ENCODE measurements at places on chromosomes 1 and 21.

DNA sequence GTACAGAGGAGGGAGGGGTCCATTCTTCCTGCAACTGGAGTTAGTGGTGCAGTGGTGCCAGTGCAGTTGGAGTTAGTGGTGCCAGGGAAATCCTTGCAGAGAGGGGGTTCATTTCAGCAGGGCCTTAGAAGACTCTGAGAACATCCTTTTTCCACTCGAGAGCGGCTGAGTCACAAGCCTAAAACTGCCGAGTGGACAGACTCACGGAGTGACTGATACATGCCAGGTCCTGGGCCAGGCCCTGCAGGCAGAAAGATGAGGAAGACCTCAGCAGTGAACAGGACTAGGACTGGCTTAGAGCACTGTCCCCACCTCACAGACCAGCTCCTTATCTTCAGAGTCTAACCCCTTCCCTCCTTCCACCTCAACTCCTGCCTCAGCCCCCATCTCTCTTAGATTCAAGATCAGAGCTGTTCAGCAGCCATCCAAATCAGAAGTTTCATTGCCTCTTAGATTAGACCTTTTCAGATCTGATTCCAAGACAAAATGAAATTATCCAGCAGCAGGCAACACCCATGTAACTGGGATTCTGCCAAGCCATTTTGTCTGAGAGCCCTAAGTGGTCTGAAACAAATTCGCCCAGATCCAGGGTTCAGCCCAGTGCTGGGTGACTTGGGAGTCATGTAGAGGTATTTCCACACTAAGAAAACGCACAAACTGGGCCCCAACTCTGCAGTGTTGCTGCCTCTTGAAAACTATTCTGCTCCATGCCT is 12.7 kb upstream of the IKBKE start:
- H3K4me3 ChIP-seq: no peak overlapping the region
- peaks cover 40% of the 10 kb centered on the region for H3K4me1 ChIP-seq
- no peak for DNase-seq
- peak overlapping the region; percentile 71 for H3K27ac ChIP-seq
- H3K27me3 ChIP-seq: no peaks in the 10 kb centered on the region

DNA sequence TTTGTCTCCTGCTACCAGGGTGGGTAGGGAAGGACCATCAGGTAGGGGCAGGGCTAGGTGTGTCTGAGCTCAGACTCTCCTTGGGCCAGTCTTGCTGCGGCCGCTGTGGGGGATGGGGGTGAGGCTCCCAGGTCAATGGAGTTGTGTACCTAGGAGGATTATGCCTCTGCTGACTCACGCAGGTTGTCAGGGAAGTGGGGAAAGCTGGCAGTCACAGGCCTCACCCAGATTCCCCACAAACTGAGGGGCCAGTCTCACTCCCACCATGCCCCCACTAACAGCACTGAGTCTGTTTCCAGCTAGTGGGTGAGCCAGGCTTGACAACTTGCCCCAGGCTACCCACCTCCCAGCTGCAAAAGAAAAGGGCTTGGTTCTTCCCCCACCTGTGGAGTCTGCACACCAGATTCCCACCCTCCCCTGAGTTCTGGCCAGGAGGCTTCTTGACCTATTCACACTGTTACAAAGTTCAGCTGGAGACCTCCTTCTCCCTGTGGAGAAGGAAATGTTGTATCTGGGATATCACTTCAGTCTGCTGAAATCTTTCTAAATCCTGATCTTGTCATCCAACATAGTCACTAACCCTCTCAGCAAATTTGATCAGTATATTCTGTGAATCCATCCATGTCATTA is 69.2 kb upstream of the GJA8 start:
- no peak for DNase-seq
- H3K27me3 ChIP-seq: no peaks in the 10 kb centered on the region
- H3K4me3 ChIP-seq: no peak overlapping the region
- no peaks in the 10 kb centered on the region for H3K4me1 ChIP-seq

DNA sequence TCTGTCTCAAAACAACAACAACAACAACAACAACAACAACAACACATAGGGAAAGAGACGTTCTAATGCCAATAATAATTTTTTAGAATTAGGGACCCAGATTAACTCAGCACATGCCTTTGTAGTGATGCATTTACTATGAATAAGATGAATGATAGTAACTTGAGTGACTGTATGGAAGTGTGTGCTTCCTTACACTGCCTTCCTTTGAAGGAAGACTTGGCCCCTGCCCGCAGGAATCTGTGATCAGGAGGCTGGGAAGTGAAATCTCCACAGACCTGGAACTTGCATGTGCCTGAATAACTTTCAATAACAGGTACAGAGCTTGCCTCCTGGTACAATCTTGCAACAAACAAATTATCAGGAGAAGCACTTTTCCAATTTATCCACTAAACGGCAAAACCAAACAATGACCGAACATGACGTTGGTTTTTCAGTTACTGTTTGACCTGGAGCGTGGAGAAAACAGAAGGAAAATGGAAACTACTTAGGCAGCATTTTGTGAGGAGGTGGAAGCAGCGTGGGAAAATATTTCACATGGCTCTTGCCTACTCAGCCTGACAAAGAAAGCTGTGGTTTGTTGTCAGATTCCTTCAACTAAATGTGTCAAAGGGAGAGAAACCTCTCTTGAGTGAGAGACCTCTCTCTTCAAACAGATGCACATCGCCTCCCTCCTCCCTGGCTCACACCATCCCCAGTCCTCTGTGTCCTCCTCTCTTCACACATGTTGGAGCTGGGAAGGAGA is 10.1 kb upstream of the ABCA4 start:
- no peaks in the 10 kb centered on the region for H3K4me1 ChIP-seq
- no peaks in the 10 kb centered on the region for H3K36me3 ChIP-seq
- H3K4me3 ChIP-seq: no peak overlapping the region
- H3K27ac ChIP-seq: no peak overlapping the region

DNA sequence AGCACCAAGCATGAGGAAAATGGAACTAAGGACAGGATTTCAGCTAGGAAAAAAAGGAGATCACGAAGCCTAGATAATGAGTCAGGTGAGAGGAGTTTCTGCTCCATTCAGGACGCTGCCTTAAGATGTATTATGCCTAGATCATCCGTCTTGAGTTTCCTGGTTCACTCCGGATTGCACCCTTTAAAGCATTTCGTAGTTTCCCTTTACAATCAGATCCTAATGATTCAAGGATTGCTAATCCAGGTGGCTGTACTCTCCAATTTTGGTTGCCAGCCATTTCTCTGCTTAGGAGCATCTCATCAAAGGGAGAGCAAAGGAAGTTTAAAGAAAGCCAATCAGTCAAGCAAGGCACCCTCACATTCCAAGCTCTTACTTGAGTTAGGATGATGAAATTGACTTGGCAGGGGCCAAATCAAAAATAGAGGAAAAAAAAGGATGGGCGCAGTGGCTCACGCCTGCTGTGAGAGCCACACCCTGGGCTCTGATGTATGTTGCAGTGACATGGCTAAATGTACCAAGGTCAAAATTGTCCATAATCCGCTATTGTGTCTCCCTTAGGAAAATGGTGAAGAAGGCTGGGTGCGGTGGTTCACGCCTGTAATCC is 156.9 kb upstream of the SOD1 start:
- H3K4me3 ChIP-seq: no peak overlapping the region
- no peaks in the 10 kb centered on the region for H3K36me3 ChIP-seq
- H3K4me1 ChIP-seq: no peaks in the 10 kb centered on the region
- H3K27me3 ChIP-seq: no peaks in the 10 kb centered on the region
- DNase-seq: no peak

- no peak overlapping the region for H3K4me3 ChIP-seq
- H3K27me3 ChIP-seq: no peaks in the 10 kb centered on the region
- no peaks in the 10 kb centered on the region for H3K36me3 ChIP-seq
- no peak for DNase-seq
Measured at GRCh38 chr1:194476872-194477271, 1290.5 kb upstream of the B3GALT2 start.

DNA sequence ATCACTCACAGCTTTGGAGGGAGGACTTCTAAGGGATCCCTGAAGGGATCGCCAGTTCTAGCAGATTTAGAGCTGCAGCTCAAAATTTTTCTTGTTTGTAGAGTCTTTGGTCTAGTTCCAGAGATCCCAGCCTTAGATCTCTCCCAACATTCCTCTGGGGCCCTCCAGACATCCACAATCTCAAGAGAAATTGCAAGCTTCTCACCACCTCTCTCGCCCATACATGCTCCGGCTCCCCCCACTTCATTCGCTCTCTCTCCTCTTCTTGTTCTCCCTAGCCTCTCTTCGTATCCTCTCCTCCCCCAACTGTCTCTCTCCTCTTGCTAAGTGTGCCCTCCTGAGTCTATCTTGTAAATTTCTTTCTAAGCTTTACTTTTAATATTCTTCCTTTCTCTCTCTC is 15.1 kb upstream of the TUT4 start:
- no peak overlapping the region for H3K4me3 ChIP-seq
- H3K4me1 ChIP-seq: no peaks in the 10 kb centered on the region
- DNase-seq: no peak
- H3K27ac ChIP-seq: no peak overlapping the region

GRCh38 chr21:44549525-44550211 is 1.6 kb downstream of the KRTAP10-2 start:
- no peak overlapping the region for H3K27ac ChIP-seq
- no peak overlapping the region for H3K4me3 ChIP-seq
- H3K4me1 ChIP-seq: no peaks in the 10 kb centered on the region
- no peak for DNase-seq

- H3K4me1 ChIP-seq: no peaks in the 10 kb centered on the region
- DNase-seq: no peak
- H3K27ac ChIP-seq: peak overlapping the region; percentile 89
- H3K27me3 ChIP-seq: no peaks in the 10 kb centered on the region
- no peaks in the 10 kb centered on the region for H3K36me3 ChIP-seq
Measured at GRCh38 chr1:28642056-28642846, 616 bp downstream of the TAF12 start.

GRCh38 chr1:912740-913301 is 10.9 kb upstream of the SAMD11 start:
- H3K27ac ChIP-seq: no peak overlapping the region
- H3K36me3 ChIP-seq: no peaks in the 10 kb centered on the region
- no peaks in the 10 kb centered on the region for H3K4me1 ChIP-seq
- DNase-seq: no peak
- no peaks in the 10 kb centered on the region for H3K27me3 ChIP-seq

DNA sequence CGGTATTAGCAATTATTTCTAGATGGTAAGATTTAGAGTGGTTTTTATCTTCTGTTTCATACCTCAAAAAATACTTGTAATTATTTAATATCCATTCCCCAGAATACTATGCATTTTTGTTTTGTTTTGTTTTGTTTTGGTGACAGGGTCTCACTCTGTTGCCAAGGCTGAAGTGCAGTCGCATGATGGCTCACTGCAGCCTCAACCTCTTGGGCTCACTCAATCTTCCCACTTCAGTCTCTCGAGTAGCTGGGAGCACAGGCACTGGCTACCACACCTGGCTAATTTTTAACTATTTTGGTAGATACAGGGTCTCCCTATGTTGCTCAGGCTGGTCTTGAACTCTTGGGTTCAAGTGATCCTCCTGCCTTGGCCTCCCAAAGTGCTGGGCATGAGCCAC is 252.7 kb downstream of the AKT3 start:
- no peaks in the 10 kb centered on the region for H3K27me3 ChIP-seq
- H3K4me1 ChIP-seq: no peaks in the 10 kb centered on the region
- no peak for DNase-seq
- no peak overlapping the region for H3K4me3 ChIP-seq

- no peak for DNase-seq
- H3K4me3 ChIP-seq: no peak overlapping the region
- no peak overlapping the region for H3K27ac ChIP-seq
- H3K4me1 ChIP-seq: no peaks in the 10 kb centered on the region
- H3K36me3 ChIP-seq: no peaks in the 10 kb centered on the region
Measured at GRCh38 chr21:25536752-25537151, 70.5 kb downstream of the MRPL39 start.
